ENCODE measurements at places on chromosomes 6 and 20. TPM values are rescaled to one million over a fixed set of nuclear protein-coding genes. Genes with fewer than 3 reads are reported as not detected.

GRCh38 chr20:4045082-4045481 lies 29.7 kb upstream of the RNF24 start:
- no peak for DNase-seq

- DNase-seq = no peak
Measured at GRCh38 chr6:168439794-168440450, 1.1 kb upstream of the SMOC2 start.

- DNase-seq = no peak
Measured at GRCh38 chr6:78910010-78910409, 42.7 kb downstream of the IRAK1BP1 start.

DNA sequence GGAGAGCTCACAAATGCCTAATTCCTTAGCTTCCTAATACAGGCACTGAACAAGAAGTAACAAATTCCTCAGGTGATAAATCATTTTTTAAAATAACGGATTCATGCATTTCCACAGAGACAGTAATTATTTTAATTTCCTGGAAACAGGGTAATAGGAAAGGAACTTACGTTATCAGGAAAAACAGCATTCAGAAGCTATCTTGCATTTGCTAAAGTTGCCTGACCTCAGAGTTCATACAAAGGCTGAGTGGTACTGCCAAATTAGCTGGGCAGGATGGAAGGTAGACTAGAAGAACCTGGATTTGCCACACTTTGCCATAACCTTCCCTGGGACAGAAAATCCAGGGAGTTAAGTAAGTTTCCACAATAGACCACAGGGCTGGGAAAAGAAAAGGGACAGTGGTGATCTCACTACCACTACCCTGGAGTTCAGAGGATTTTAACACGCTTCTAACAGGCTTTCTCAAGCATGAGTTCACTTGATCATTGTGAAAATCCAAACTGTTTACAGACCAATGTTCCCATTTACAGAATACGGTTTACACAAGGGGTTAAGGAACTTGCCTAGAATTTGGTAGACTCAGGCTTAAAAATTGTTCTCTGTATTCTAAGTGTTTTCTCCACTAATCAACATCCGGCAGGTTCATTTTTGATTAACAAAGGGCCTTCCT lies 57.0 kb downstream of the KIF13A start:
- DNase-seq = no peak

GRCh38 chr6:111087871-111088667 lies 766 bp downstream of the SLC16A10 start:
- DNase-seq = no peak

GRCh38 chr20:23820493-23820892 lies 6.0 kb downstream of the CST2 start:
- no peak for DNase-seq

GRCh38 chr6:6798448-6798860 lies 209.9 kb downstream of the LY86 start:
- no peak for DNase-seq

- no peak for DNase-seq
Measured at GRCh38 chr20:38872491-38873049, 53.6 kb upstream of the FAM83D start.

DNA sequence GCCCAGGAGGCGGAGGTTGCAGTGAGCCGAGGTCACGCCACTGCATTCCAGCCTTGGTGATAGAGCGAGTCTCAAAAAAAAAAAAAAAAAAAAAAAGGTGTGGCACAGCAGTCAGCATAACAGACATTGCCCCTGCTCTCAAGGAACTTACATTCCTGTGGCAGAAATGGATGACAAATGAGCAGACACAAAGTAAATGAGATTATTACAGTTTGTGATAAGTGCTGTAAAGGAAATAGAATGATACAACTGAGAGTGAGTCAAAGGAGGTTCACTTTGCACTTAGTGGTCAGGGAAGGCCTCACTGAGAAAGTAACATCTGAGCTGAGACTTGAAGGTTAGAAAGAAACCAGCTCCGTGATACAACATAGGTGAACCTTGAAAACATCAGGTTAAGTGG lies 36.4 kb downstream of the CEP250 start:
- no peak for DNase-seq

DNA sequence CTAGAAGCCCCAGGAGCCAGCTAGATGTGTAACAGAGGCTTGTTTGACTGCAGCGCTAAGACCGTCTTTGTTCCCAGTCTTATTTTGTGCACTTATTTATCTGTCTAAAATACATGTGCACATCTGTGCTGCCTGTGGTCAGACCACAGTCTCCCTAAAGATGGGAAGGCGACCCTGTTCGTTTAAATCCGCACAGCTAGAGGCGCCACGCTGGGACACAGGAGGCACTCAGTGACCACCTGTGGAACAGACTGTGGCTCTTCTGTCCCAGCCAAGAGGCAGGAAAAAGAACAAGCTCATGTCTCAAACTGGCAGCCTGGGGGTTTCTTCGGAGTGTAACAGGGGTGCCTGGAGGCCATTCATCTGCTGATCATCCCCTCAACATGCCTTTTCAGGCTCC lies 66.8 kb downstream of the CPNE5 start:
- no peak for DNase-seq

DNA sequence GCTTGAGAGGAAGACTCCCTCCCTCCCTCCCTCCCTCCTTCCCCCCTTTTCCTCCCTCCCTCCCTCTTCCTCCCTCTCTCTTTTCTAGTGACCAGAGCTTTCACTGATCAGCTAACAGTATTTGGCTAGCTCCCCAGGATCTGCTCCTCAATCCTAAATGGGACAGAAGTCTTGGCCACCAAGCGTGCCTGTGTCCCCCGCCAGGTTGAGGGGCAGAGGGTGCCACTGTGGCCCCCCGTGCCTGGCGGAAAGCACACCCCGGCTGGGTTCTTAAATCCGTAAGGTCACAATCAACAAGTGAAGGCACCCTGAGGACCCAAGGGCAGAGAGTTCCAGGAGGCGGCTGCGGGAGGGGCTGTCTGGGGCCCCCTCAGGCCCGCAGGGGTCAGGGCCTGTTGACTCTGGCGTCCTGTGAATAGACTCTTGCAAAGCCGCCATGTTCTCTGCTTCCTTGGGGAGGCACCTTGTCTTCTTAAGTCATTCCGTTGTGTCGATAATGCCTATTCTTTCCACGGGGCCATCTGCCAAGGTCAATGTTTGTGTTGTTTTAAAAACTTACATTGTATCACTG lies 38.9 kb upstream of the STX16 start:
- no peak for DNase-seq

DNA sequence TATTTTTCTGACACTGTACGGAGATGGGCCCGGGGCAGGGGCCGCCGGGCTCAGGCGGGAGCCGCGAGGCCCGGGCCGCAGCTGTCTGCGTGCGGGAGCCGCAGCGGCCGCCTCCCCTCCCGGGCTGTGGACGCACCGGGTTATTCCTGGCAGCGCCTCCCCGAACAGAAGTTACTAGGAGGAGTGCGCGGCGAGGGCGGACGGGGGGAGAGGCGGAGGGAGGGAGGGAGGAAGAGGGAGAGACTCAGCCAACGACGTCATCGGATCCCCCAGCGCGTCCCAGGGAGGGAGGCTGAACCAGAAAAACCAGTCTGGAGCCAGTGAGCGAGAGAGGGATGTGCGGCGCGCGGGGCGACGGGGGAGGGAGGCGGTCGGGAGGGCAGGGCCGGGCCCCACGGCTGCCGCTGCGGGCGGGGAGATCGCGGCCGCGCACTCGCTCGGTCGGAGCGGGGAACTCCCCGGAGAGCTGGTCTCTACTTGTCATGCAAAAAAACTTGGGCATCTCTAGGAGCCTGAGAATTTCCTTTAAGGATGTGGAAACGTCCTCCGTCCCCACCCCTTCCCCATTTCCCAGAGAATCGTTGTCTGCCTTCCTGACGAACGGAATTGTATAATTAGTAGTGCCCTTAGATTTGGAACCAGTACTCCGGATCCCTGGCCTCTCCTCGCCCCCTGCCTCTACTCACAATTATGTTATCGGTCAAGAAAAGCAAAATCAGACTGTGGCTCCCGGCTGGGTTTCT lies 1.4 kb upstream of the HIVEP2 start:
- DNase-seq = peak; percentile 98

- no peak for DNase-seq
Measured at GRCh38 chr6:110467566-110468140, 8.8 kb downstream of the SLC22A16 start.

GRCh38 chr6:122400462-122401089 lies 1.1 kb downstream of the HSF2 start:
- DNase-seq = no peak

Gene HAO1
- total RNA-seq = not detected

Gene OOEP
- not detected for total RNA-seq
